ENCODE measurements at places on chromosomes 13 and 19.

DNA sequence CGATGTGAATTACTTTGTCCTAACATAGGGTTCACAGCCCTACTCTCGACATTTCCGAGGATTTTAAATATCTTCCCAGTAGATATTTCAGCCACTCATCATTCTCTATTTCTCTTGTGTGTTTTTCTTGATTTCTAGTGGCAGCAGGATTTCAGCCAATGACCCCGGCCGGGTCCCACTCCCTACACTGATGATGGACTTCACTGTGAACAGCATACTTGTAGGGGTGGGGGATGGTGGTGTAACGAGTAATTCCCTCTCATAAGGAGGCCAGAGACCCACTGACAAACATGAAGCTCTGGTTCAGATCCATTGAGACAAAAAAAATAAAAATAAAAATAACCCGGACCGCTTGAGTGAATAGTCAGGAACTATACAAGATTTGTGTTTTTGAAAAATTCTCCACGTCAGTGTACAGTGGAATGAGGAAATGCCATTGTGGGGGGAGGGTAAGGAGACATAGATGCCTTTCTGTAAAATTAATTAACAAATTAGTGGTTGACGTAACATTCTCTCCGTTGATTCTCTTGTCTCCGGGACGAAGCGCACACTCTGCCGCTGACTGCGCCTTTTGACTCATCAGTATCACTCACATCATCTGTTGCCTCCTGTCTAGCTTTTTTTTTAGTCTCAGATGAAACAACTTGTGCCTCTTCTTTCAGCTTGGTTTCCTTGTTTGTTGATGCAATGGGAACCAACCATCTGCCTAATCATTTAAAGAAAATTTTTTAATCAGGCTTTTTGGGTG lies 48.8 kb upstream of the IRS2 start:
- no peak for DNase-seq

DNA sequence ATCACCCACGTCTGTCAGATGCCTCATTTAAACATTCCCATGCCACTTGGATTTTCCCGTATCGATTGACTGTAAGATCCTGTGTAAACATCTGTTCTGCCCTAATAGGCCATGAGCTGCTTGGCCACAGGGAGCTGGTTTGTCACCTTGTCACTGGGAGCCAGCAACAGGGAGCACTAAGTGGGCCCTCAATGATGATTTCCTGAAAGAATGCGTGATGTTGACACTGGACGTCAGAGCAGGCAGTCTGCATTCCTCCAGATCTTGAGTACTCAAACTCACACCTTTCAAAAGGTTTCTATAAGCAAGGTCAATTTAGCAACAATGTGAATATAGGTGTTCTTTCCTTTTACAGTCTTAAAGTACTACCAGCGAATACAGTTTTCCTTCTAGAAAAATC lies 78.8 kb downstream of the TUBGCP3 start:
- no peak for DNase-seq

- no peak for DNase-seq
Observed at GRCh38 chr19:15893477-15893876, 4.4 kb downstream of the CYP4F2 start.

GRCh38 chr19:51158474-51159129 lies 16.5 kb downstream of the SIGLEC7 start:
- peak; percentile 37 for DNase-seq

DNA sequence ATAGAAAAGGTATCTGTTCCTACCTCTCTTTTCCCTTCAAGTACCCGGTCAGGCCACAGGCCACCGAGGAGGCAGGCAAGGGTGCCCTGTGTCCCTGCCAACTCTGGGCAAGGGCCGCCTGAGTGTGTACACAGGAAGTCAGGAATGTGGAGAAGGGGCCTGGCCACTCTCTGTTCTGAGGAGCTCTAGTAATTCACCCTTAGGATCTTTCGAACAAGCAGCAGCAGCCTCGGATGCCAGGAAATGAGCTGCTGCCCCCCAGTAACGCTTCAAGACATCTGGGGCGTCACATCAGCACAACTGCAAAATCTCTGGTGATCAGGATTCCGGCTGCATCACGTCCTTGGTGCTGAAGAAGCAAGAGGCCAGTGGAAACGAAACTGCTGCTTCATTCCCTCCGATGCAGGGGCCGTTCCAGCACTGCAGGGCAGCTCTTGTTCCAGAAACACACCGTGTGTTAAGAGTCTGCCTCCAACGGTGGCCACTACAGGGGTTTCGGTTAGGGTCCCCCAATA lies 2.0 kb downstream of the RAB20 start:
- no peak for DNase-seq

DNA sequence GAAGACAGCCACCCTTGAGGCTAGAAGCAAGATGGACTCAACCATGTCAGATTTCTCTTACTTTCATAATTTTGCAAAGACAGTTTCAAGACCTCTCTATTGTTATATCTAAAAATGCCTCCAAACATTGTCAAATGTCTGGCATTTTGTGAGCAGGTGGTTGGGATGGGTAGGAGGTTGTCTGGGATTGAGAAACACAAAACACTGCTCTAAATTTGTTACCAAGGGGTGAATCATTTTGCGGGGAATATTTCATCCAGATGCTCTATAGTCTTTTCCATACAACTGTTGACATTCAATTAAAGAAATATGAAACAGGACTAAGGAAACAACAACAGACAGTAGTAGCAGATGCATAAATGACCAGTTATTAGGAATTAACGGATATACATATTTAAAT lies 208.2 kb downstream of the ITGBL1 start:
- DNase-seq = no peak

DNA sequence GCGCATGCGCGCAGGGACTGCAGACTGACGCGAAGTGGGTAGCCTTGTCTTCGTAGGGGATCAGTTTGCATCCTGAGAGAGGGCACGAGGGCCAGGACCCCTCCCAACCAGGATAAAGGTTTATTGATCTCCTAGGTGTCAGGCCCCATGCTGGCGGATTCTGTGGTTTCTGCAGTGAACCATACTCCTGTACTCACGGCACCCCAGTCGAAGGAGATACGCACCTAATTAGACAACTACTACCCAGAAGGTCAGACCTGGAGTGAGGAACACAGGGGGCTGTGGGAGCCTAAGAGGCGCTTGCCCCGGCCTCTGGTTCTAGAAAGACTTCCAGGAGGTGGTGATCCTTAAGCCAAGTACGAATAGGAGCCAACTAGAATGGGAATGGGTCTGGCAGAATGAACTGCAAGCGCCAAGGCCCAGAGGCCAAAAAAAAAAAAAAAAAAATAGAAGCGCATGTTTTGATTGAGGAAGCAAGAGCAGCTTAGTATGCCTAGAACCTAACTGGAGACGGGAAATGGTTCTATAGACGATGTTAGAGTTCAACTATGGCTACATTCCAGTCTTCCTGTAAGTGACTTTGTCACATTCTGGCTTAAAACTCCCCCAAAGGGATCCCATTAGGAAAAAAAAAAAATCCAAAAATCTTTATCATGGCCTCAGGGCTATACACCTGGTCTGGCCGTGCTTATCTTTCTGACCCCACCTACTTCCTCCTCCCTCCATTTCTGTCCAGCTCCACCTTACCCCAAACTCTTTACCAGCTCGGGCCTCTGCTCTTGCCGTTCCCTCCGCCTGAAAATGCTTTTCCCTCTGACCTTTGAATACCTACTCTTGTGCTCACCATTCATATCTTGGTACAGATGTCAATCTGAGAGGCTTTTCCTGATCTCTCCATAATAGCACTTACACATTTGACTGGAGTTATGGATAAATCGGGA lies 902 bp upstream of the ZNF428 start:
- no peak for DNase-seq

DNA sequence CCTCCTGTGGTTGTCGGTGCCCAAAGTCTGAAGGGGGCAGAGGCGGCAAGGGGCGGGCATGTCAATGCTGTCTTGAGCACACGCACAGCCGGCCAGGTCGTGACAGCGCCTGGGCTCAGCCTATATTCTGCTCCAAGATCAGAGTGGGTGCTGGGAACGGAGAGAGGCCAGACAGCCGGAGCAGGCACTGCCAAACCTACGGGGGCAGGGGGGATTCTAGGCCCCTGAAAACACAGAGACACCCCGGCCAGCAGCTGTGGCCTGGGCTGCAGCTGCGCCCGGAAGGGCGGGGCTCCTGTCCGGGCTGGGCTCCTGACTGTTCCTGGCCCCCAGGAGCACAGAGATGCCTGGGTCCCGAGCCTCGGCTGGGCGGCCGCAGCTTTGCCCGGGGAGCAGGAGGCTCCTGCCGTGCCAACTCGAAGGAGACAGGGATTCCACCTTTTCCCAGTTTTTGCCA lies 2662.9 kb upstream of the PCDH20 start:
- DNase-seq = no peak

DNA sequence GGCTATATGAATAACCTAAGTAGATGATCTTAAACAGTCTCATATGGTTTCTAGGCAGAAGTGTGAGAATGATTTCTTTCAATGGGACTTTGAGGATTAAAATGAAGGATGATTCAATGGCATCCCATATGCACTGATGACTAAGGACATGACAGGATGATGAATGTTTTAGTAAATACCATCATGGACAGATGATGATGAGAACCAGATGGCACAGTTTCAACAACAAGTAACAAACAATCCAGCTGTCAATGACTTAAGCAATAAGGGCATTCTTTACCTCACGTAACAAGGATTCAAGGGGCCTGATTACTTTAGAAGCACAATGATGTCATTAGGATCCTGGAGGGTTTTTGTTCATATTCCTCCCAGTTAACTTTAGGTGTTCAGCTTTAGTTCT lies 2678.4 kb downstream of the PCDH9 start:
- no peak for DNase-seq

- no peak for DNase-seq
Observed at GRCh38 chr19:12788042-12788681, 3.1 kb upstream of the JUNB start.

- DNase-seq = peak; percentile 75
Observed at GRCh38 chr13:99980824-99981734, 505 bp upstream of the ZIC2 start.

GRCh38 chr19:32172566-32173160 lies 172.7 kb upstream of the ZNF507 start:
- no peak for DNase-seq

- no peak for DNase-seq
Observed at GRCh38 chr19:34502582-34503411, 21.2 kb downstream of the WTIP start.

DNA sequence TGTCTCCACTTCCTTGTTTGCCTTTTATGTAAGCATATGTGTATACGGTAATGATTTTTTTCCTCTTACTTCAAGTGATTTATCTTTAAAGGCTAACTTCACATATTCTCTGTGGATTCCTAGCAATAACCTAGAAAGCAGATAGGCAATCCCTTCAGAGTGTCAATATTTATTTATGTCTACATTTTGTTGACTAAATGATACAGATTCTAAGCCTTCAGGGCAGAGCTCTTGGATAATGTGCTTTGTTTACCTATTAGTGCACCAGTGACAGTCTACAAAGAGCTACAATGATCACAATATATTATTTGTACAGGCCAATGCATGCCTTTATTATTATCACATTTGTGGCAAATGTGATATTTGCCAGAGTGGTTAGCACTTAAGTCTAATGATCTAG lies 406.2 kb downstream of the EFNB2 start:
- no peak for DNase-seq

- DNase-seq = no peak
Observed at GRCh38 chr19:5113633-5114586, 145.0 kb downstream of the KDM4B start.

- no peak for DNase-seq
Observed at GRCh38 chr13:34246511-34246910, 428.6 kb downstream of the RFC3 start.

GRCh38 chr19:51119611-51120010 lies 5.1 kb upstream of the SIGLEC9 start:
- no peak for DNase-seq

Data from ACHN (cell line).